ENCODE measurements at places on chromosomes 7 and 10.

DNA sequence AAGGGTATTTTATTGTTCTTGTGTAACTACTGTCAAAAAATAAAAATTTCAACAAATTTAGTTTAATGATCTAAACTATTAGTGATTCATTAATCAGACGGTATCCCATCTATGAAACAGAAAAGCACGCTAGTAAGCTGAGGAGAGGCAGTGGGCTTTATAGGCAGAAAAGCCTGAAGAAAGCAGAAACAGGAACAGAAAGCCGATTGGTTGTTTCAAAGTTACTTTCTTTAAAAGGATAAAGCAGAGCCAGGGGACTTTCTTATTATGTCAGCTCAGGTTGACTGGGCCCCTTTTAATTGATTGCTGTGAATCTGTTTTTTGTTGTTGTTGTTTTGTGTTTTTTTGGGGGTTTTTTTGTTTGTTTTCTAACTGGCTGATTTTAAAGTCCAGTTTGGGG is 105.5 kb downstream of the TES start:
- no peak for DNase-seq

- no peak for DNase-seq
Observed at GRCh38 chr10:29522918-29523317, 111.9 kb downstream of the SVIL start.

DNA sequence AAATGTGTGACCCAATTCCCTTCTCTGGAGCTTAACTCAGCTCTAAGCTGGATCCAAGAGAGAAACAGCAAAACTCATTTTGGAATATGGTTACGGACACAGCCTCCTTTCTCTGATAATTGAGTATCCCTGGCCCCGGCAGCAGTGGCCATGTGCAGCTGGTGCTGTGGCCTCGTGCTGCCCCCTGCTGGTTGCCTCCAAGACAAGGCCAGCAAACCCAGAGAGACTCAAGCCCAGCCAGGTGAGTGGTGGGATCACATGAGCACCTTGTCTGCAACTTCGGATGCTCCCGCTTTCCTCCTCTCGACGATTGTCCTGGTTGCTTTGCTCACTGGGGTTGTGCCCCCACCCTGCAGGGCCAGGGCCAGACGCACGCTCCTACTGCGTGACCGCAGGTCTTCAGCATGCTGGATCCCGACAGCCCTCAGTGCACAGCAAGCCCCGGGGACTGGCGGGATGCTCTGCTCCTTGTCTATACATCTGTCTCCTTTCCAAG is 19.4 kb downstream of the SFTPD start:
- DNase-seq, result peak; percentile 64

DNA sequence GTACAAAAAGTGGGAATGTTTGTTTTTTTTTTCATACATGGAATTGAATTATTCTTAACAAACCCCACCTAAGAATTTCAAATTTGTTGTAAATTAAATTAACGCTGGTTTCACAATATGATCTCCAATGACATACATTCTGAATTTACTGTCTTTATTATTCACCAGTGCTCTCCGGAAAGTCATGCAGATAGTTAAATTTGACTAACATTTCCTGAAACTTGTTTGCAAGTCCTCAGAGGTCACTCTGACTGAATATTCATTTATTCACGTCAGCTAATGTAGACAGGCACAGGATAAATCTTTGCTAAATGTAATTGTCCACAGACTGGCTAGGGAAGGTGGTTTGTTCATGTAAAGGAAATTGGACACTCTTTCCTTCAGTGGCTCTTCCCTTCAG is 730.4 kb downstream of the PHTF2 start:
- no peak for DNase-seq

- no peak for DNase-seq
Observed at GRCh38 chr7:50792342-50793119, 9.8 kb upstream of the GRB10 start.

DNA sequence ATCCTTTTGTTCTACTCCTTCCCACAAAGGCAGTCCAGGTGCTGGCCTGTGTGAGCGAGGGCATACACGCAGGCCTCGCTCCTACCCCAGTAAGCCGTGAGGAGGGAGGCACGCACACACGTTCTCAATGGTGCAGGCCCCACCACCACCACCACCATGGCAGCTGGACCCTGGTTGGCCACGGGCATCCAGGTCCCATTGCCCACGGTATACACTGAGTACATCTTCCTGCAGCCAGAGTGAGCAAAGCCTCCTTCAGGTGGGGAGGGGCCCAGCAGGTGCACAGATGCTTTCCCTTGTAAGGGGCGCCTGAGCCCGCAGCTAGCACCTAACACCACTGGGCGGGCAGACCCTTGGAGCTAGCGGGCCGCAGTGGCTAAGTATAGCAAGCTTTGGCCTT is 373.3 kb upstream of the MKI67 start:
- DNase-seq, result no peak
